Stimulated activated naive CD8-positive, alpha-beta T cell treated with anti-CD3 and anti-CD28 coated beads, Interleukin-15, amount 100 ng/mL, for 72 hours (primary cell): ENCODE measurements at places on chromosomes 3 and 15.

DNA sequence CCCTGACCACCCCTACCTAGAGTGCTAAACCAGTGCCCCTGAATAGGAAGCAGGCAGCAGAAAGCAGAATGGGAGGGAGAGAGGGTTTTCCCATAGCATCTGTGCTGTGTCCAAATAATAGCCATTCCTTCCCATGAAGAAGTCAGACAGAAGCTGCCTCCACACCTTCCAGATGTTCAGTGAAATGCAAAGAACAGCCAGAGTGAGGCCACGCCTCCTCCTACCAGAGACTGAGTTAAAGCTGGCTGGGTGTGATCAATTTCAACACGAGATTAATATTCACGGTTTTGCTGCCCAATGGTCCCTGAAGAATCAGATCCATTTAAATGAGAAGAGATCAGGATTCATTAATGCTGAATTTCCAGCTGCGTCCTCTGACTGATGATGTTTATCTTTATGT is 111.8 kb downstream of the SRGAP3 start:
- DNase-seq: no peak

DNA sequence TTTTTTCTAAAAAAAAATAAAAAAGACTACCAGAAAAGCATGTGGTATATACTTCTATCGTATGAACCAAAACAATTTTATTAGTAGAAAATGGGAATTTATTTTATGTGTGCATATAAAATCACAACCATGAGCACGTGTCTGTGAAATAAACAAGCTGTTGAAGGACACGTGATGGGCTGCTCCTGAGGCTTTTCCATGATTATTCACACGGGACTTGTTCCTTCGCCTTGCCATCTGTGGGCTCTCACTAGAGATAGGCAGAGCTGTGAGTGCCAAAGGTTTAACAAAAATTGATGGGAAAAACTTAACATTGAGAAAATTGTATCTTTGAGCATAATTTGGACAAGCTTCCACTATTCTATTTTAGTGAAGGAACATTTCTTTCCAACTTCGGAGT is 12.4 kb upstream of the ETV5 start:
- DNase-seq: no peak

- DNase-seq: no peak
These were observed 77.4 kb downstream of the MB21D2 start for GRCh38 chr3:192840143-192840836.

DNA sequence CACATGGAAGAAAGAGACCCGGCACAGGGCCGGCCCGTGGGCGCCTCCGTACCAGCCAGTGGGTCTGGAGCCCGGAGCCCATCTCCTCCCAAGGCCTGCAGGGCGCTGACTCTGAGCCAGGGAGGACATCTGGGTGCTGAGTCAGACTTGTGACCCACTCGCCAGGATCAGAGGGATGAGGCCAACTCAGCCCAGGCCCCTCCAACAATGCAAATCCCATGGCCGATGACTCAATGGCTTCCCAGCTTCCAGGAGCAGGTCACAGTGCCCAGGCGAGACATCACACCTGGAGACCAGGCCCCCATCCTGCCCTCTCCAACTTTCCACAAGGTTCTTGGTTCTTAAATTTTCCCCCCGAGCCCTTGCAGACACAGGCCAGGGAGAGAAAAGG is 95.1 kb downstream of the LRIG1 start:
- no peak for DNase-seq

GRCh38 chr15:63928185-63928842 is 94.6 kb upstream of the HERC1 start:
- no peak for DNase-seq
